ENCODE measurements at places on chromosomes 7 and 10.

DNA sequence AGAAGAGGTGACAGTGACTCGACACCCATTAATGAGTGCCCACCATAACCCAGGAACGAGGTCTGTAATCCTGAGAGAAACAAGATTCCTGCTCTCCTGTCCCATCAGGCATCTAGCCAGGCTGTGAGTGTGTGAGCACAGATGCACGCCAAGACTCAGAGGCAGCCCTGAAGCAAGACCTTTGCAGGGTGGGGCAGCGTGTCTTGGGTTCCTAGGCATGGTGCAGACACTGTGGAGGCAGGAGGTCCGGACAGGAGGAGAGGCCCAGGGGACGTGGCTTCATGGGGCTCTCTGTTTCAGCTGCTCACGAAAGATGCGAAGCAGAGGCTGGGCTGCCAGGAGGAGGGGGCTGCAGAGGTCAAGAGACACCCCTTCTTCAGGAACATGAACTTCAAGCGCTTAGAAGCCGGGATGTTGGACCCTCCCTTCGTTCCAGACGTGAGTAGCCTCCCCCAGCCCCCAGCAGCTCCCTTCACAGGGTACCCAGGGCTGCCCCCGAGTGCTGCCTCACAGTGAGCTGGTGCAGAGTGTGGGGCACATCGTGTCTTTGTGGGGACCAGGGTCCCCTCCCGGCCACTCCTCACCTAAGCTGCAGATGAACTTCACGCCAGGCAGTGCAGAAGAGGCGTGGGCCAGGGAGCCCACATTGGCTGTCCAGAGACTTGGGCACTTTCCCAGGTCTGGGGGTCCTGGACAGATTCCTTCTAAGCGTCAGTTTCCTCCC lies 94.5 kb downstream of the RGS10 start:
- DNase-seq = no peak

- no peak for DNase-seq
Observed at GRCh38 chr10:72460284-72460876, 105.7 kb upstream of the DNAJB12 start.

- DNase-seq = peak; percentile 70
Observed at GRCh38 chr7:81478664-81479063, 291.2 kb downstream of the HGF start.

- no peak for DNase-seq
Observed at GRCh38 chr7:158779061-158780000, 50.0 kb downstream of the ESYT2 start.

GRCh38 chr7:158616050-158616449 lies 28.4 kb upstream of the PTPRN2 start:
- no peak for DNase-seq

DNA sequence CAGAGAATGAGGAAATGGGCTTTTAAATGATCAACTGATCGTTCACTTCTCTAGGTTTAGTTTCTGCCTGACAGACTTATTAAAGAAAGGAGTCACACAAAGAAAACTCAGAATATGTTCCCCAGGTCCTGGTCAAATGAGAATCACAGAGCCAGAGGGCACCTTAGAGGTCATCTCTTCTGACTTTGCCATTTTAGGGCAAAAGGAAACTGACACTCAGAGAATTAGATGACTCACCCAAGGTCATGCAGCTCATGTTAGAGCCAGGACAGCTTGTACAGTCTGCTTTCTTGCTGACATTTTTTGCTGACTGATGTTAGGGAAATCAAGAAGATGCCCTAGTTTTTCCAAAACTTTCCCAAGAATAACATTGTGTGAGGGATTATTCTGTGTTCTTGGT lies 312.7 kb upstream of the SP8 start:
- no peak for DNase-seq

GRCh38 chr10:71331736-71332135 lies 12.7 kb downstream of the SLC29A3 start:
- DNase-seq = no peak

DNA sequence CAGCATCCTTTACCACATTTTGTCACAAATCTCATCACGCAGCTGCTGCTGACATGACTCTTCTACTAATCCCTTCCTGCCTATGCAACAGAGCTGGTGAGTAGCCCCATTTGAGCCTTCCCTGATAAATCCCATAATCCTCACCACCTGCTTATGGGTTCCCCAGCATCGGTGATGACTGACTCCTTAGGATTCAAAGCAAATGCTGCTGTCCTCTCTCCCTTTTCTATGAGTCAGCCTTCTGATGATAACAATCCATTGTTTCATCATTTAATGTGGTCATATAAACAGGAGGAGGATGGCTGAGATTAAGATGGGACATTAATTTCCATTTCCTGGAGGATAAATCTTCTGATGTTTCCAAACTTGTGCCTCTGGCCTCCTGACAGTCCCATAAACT lies 73.4 kb downstream of the SORCS1 start:
- DNase-seq = no peak

- DNase-seq = no peak
Observed at GRCh38 chr7:70097645-70098044, 499.4 kb downstream of the AUTS2 start.

GRCh38 chr7:5375925-5376324 lies 47.7 kb downstream of the TNRC18 start:
- no peak for DNase-seq

DNA sequence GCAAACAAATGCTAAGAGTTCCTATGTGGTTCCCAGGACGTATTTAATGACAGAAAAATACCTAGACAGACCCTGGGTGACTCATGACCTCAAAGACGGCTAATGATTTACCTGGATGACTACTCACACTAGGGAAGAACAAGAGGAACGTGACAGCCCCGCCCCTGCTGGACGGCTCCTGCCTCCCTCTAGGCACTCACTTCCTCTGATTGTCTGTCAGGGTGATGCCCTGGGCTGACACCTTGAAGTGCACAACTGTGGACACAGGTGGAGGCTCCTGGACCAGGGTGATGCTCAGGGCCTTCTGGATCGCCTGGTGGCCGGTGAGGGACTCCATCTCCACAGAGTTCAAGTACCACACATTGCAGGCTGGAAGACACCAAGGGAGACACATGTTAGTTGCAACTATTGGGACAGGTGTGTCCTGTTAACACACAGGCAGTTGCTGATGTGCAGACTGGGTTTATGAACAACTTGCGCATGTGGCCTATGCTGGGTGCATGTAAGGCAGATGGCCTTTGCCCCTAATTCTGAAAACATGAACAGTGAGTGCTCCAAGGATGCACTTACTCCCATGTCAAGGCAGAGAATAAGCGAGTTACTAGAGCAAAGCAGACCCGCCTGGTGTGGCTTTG lies 298.3 kb downstream of the TNS3 start:
- no peak for DNase-seq

GRCh38 chr10:55628260-55628701 lies 732.8 kb downstream of the ZWINT start:
- DNase-seq = no peak

- no peak for DNase-seq
Observed at GRCh38 chr10:65176994-65177393, 1655.8 kb downstream of the REEP3 start.
